ENCODE measurements at places on chromosomes 2 and 18.
A peak's percentile ranks its signal among the peaks of the same experiment; 100 is the strongest.

- no peak overlapping the region for H3K4me3 ChIP-seq
- no peaks in the 10 kb centered on the region for H3K27me3 ChIP-seq
Observed at GRCh38 chr18:35155398-35156117, 85.3 kb upstream of the ZNF397 start.

- no peak for DNase-seq
- H3K4me1 ChIP-seq = no peaks in the 10 kb centered on the region
- H3K4me3 ChIP-seq = no peak overlapping the region
- H3K27ac ChIP-seq = no peak overlapping the region
- H3K36me3 ChIP-seq = no peaks in the 10 kb centered on the region
- H3K27me3 ChIP-seq = no peaks in the 10 kb centered on the region
Observed at GRCh38 chr2:54353216-54353615, 97.2 kb upstream of the TSPYL6 start.

DNA sequence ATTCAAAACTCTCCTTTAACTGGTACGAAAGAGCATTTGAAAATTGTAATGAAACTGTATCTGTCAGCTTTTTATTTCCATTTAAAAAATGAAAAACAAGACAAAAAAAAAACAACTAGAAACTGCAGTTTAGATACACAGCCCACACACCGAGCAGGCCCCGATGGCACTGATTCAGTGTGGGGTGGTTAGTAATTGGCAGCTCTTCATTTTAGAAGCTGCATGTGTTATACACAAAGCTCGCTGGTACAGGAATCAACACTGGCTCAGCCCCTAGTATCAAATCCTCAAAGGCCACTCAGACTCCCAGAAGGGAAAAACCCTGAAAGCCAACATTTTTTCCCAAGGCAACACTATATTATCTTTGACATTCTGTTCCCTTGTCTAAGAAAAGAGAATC is 30.5 kb upstream of the RMDN2 start:
- no peak for DNase-seq
- H3K4me1 ChIP-seq = peaks cover 20% of the 10 kb centered on the region
- no peak overlapping the region for H3K27ac ChIP-seq
- H3K27me3 ChIP-seq = no peaks in the 10 kb centered on the region
- H3K4me3 ChIP-seq = no peak overlapping the region
- H3K36me3 ChIP-seq = no peaks in the 10 kb centered on the region

DNA sequence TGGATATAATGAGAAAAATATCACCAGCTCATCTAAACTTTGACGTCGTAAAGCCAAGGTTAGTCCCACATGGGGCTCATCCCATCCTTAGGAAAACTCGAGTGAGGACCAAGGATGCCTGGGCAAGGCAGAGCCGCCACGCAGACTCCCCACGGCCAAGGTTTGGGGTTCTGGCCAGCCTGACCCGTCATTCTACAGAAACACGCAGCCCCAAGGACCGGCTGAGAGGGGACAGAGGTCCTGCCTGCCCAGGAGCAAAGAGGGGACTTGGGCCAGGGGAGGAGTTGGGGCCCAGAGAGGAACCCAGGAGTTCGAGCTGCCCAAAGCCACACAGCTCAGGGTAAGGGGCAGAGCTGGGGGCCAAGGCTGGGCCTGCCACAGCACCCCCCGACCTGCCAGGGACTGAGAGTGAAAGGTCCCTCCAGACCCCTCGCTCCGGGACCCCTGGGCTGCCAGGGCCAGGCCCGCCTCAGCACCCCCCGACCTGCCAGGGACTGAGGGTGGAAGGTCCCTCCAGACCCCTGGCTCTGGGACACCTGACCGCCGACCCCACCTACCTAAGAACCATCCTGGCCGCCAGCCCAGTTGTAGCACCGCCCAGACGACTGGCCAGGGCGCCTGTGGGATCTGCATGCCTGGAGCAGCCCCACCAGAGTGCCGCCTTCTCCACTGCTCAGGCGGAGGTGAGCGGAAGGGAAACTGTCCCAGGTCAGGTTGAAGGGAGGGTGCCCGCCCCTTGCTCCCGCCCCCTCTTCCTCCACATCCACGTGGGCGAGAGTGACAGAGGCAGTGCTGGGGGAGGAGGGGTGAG is at the start of gene PDCD1:
Gene PDCD1 (minus strand): TSS at position 689 of the 811 bp plus-strand sequence. CDS start 56 bp downstream, at position 633.
- peaks cover 39% of the 10 kb centered on the region for H3K4me1 ChIP-seq
- H3K4me3 ChIP-seq = peak within 1 kb of the TSS; percentile 63
- no peaks in the 10 kb centered on the region for H3K27me3 ChIP-seq
- no peak for DNase-seq

- no peaks in the 10 kb centered on the region for H3K27me3 ChIP-seq
- H3K4me1 ChIP-seq = no peaks in the 10 kb centered on the region
- no peak for DNase-seq
- no peak overlapping the region for H3K27ac ChIP-seq
Observed at GRCh38 chr2:99389946-99390345, 52.8 kb downstream of the EIF5B start.

DNA sequence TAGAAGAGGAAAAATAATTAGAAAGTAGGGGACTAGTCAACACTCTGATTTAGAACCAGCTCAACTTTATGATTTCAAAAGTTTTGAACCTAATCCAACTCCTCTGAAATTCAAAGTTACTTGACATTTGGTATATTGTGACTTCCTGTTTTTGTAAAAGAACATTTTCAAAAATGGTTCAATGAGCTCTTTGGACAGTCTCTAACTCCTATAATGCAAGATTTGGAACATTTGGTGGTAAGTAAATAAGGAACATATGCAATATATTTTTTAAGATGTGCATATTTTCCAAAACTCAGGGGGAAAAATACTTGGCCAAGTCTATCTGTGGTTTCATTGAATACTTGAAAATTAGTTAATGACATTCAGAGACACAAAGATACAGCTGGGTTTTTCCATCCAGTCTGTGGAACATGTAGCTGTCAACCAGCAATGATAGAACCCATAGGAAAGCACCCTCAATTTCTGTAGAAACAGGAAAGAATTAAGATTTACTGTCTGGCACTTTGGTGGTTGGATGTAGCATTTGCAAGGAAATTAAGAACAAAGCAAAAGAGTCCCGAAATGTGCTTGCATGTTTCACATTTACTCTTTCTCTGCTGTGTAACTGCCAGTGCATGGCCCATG is 17.0 kb upstream of the ANKRD44 start:
- DNase-seq = no peak
- H3K36me3 ChIP-seq = no peaks in the 10 kb centered on the region
- H3K4me1 ChIP-seq = peaks cover 22% of the 10 kb centered on the region
- H3K27ac ChIP-seq = no peak overlapping the region

DNA sequence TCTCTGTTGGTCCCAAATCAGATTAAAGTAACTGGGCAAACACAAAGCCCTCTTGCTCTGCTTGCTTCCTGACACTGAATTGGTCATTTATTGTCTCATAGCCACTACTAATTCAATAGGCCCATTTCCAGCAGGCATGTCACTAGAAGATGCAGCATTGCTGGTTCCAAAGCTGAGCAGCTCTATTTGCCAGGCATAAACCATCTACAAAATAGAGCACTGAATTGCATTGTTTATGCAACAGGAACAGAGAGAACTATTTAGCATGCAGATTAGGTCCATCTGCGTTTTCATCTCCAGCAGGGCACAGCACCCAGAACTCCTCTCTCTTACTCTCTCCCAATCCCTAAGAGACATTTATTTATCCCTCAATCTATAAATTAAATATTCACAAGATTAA is 227.6 kb downstream of the SUCLG1 start:
- H3K36me3 ChIP-seq = no peaks in the 10 kb centered on the region
- DNase-seq = no peak
- H3K27ac ChIP-seq = no peak overlapping the region
- H3K4me1 ChIP-seq = no peaks in the 10 kb centered on the region
- no peak overlapping the region for H3K4me3 ChIP-seq
- no peaks in the 10 kb centered on the region for H3K27me3 ChIP-seq

DNA sequence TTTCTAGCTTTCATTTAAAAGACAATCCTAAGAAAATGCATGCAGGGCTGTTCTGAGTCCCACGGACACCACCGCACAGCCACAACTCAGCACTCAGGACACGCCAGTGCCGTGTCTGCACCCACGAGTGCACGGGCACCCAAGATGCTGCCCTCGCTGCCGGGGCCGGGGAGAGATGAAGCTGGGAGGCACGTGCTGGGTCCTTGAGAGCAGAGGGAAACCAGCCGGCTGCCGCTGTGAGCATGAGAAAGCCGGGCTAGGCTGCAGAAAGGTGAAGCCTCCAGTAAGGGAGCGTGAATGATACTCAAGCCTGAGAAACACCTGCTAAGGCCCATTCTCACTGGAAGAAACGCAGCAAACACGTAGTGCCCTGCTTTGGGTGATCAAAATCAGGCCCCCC is 4.8 kb downstream of the COPS9 start:
- H3K36me3 ChIP-seq = peaks cover 63% of the 10 kb centered on the region
- DNase-seq = no peak
- no peaks in the 10 kb centered on the region for H3K27me3 ChIP-seq
- H3K4me1 ChIP-seq = peaks cover 4% of the 10 kb centered on the region

- H3K27me3 ChIP-seq = no peaks in the 10 kb centered on the region
- H3K4me1 ChIP-seq = no peaks in the 10 kb centered on the region
- DNase-seq = no peak
- H3K36me3 ChIP-seq = no peaks in the 10 kb centered on the region
- no peak overlapping the region for H3K4me3 ChIP-seq
Observed at GRCh38 chr2:179936141-179936540, 71.0 kb downstream of the CWC22 start.

DNA sequence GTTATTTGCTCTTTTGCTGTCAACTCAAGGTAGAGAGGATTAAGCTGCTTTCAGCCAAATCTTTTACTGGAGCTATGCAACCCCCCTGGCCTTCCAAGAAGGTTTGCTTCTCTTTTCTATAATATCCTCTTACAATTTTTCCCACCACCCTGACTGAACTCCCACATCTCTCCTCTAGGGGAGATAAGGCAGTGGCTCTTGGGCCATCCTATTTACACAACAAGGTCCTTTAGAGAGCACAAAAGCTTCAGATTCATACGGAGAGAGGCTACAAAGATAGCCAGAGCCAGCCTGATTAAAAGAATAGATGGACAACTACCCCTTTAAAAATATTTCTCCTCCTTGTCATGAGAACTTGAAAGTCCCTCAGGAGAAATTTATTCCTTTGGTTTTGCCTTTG is 95.7 kb downstream of the TPGS2 start:
- no peaks in the 10 kb centered on the region for H3K4me1 ChIP-seq
- H3K4me3 ChIP-seq = no peak overlapping the region
- no peak for DNase-seq
- no peaks in the 10 kb centered on the region for H3K27me3 ChIP-seq
- H3K27ac ChIP-seq = no peak overlapping the region
- no peaks in the 10 kb centered on the region for H3K36me3 ChIP-seq

DNA sequence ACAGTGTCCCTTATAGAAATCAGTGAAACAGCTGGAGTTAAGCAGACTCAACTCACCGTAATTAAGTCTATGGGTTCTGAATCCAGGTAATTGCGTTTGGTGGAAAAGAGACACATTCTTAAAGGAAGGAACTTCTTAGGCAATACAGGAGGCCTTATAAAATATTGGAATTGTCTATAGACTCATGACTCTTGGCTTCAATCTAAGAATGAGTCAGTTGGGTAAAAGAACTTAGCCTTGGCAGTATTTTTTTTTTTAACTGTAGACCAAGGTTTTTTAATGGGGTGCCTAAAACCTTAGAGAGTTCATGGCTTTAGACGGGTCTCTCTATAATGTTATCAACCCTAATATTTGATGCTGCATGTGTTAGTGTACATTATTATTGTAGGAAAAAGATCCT is 47.6 kb downstream of the CCDC85A start:
- no peak for DNase-seq
- H3K4me3 ChIP-seq = no peak overlapping the region
- H3K4me1 ChIP-seq = no peaks in the 10 kb centered on the region
- H3K27me3 ChIP-seq = no peaks in the 10 kb centered on the region
- H3K27ac ChIP-seq = no peak overlapping the region

DNA sequence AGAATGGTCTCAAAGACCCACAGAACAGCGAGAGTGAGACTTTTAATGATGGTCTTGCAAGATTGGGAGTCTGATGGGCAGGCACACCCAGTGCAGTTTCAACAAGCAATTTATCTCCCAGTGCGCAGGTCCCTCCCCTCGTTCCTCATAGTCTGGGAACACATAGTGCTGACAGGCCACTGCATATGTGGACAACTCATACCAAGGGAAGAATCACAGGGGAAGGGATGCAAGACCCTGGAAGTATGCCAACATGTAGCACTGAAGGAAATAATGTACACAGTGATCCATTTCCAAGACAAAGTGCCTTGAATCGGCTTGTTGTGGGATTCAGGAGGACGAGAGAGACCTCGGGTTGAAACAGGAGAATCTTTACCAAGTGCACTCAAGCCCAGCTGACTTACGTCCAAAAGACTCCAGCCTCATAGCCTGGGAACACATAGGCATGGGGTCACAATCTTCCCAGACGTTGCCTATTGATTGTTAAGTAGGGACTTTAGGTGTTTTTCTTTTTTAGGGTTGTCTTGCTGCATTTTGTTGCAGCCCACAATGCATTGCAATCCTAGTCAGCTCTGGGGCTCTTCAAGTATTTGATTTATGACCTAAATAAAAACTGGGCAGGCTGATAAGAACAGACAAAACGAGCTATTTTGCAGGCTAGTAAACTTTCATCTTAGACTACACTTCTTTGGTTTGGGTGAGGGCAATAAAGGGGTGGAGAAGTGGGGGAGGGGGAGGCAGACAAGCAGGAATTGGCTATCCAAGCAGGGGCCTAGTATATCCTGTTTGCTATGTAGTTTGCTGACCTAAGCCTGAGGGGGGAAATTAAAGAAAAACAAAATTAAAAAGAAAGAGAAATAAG is 24.7 kb upstream of the SERPINB5 start:
- H3K27me3 ChIP-seq = no peaks in the 10 kb centered on the region
- H3K4me3 ChIP-seq = no peak overlapping the region
- no peak overlapping the region for H3K27ac ChIP-seq

DNA sequence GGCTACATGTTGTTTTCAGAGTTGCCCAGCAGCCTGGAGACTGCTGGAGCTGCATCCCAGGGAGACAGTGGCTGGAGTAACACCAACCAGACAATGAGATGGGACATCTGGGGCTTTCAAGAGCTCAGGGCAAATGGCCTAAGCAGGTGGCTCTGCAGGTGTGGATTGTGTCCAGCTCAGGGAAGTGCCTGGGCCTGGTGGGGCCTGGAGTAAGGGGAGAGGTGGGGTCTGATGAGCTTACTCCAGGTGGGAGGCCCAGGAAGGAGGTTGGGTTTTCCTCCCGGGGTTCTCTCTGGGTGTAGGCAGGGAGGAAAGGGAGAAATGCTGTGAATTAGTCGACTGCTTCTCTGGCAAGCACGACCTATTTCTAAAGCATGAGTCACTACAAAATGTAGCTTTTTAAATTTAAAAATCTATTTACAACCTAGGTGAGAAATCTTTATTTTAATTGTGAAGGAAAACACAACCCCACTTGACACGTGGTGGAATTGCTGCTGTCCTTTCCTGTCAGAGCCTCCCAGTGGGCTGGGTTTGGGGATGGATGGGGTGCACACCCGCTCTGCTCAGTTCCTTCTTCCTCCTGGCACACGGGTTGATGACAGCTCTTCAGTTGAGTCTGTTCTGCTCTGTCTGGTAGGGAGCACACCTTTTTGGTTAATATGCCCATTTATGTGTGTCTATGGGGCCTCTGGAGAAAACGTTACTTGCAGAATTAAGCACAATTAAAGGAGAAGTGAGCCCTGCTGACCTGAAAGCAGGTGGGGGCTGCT is 81.6 kb downstream of the SH3RF3 start:
- peaks cover 32% of the 10 kb centered on the region for H3K4me1 ChIP-seq
- H3K4me3 ChIP-seq = no peak overlapping the region
- H3K36me3 ChIP-seq = no peaks in the 10 kb centered on the region
- H3K27me3 ChIP-seq = peaks cover 25% of the 10 kb centered on the region

GRCh38 chr2:40725950-40726349 is 274.1 kb upstream of the SLC8A1 start:
- no peak overlapping the region for H3K27ac ChIP-seq
- no peaks in the 10 kb centered on the region for H3K36me3 ChIP-seq
- no peak overlapping the region for H3K4me3 ChIP-seq
- no peaks in the 10 kb centered on the region for H3K4me1 ChIP-seq
- no peak for DNase-seq

Measured in effector memory CD4-positive, alpha-beta T cell (primary cell).